Activated naive CD4-positive, alpha-beta T cell (primary cell): ENCODE measurements at places on chromosomes 1 and 21.

DNA sequence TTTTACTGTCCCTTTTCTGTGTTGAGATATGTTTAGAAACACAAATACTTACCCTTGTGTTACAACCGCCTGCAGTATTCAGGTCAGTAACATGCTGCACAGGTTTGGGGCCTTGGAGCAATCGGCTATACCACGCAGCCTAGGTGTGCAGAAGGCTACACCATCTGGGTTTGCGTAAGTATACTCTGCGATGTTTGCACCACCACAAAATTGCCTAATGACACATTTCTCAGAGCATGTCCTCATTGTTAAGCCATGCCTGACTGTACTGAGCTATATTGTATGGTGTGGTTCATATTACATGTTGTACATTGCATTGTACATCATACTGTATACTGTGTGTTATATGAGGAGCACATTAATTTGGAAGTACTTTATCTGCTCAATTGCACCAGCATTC is 247.4 kb downstream of the RHOU start:
- DNase-seq, result no peak

DNA sequence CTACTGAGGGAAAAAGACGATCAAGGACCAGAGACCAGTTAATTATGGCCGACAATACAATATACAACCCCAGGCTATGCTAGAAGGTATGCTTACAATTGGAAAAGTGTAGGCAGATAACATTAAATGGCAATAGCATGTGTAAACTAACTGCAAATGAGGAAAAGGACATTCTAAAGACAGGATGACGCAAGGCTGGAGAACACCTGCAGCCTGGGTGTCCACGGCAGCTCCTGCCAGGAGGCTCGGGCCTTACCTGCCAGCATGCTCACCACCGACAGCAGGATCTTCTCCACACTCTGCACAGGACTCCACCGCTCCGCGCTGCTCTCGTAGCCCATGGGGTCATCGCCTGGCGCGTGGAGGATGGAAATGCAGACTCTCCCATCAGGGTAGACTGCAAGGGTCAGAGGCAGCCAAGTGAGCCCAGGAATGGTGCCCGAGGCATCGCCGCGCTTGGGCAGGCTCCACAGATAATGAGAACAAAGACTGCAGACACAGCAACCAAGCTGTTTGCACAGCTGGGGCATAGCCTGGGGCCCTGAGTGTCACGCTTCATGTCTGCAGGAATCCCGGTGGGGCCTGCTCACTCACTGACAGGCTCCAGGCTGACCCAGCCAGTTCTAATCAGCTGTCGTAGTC is 28.2 kb downstream of the UBE2G2 start:
- DNase-seq, result no peak

DNA sequence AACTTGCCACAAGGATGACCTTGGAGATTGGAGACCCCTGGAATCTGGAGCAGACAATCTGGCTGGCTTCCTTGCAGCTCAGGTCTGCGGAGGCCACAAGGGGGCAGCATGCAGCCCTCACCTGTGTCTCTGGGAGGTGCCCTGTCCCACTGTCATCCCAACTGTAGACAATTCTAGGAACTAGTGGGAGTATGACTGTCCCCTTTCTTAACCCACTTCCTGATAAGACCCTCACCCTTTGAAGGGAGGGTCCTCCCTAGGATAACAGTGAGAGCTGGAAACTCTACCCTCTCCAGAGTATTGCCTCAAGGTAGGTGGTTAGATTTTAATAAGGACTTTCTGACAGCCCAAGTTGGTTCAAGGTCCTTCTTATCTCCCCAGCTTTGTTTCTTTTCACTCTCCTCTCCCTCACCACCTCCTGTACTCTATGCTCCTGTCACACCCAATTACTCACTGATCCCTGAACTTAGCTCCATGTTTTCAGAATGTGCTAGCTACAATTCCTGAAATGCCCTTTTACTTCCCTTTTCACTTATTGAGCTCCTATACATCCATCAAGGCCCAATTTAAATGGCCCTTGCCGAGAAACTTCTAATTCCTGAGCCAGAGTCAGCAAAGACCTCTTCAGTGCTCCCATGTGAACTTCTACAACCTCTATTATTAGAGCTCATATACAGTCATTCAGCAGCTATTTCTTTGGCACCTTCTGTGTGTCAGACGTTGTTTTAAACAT is 9.2 kb upstream of the KCNQ4 start:
- peak; percentile 35 for DNase-seq

DNA sequence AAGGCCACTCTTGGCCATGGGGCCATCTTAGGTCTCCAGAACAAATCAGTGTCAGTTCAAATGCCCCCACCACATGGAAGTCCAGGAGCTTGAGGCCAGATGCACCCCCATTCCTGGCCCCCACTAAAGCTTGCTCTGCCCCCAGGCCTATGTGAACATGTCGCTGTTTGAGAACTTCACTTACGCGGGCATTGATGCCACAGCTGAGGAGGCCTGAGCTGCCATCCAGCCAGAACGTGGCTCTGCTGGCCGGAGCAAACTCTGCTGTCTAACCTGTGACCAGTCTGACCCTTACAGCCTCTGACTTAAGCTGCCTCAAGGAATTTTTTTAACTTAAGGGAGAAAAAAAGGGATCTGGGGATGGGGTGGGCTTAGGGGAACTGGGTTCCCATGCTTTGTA is 15.1 kb upstream of the MPL start:
- no peak for DNase-seq
